ENCODE measurements at places on chromosomes 4 and X.

DNA sequence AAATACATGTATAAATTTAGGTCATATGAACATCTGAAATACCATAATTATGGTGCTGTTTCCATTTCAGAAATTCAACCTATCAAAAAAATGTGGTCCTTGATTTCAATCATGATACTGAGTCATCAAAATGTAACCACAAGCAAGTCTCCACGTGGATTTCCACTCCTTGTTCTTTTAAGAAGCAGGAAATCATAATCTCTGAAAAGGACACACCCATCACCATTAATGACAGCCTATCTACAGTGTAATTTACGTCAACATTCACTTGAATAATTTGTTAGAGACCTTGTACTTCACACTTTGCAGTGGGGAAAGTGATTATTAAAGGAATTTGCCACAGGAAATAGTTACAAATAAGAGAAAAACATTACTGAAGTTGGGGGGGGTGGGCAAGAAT is 17.7 kb upstream of the SLC7A11 start:
- DNase-seq, result no peak

DNA sequence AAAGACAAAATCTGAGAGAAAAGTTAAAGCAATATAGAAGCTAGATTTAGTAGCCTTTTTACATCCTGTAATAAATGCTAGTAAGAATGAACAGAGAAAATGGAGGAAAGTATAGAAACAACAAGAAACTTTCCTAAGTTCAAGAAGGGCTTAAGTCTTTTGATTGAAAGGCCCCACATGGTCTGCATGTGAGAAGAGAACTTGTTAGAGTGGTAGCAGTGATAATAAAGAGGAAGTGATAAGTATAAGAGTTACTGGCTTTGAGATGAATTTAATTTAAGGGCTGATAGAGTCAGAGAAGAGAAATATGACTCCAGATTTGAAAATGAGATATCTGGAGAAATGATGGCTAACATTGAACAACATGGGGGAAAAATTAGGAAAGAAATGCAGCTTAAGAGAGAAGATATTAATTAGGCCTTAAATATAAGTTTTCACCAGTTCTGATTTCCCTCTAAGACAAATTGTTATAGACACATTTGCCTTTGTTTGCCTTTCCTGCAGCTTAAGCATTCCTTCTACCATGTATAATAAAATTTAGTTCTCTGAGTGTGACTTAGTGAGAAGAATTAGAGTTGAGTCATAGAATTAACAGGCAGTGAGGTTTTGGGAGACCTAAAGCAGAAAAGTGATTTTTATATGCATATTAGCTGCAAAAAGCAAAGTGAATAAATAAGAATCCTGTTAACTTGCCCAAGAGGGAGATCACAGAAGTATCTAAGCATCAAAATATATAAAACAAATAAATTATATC is 18.4 kb downstream of the ZFX start:
- DNase-seq, result no peak

DNA sequence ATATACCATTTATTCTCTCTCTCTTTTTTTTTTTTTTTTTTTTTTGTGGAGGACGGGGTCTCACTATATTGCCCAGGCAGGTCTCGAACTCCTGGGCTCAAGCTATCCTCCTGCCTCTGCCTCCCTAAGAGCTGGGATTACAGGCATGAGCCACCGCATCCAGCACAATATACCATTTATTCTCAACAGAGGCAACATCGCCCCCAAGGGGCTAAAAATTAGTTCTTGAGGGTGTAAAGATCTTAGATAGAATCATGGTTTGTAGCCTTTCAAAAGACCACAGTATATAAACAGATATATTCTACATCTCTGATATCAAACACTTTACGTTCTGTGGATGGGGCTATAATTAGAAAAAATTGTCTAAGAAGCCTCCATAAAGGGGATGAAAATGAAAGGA is 39.8 kb upstream of the TCEAL2 start:
- no peak for DNase-seq

GRCh38 chr4:32472918-32473317 is 1752.7 kb downstream of the PCDH7 start:
- DNase-seq, result no peak

GRCh38 chr4:82776925-82777542 is 21.6 kb downstream of the SCD5 start:
- no peak for DNase-seq

GRCh38 chrX:12947545-12948235 is 27.2 kb upstream of the TMSB4X start:
- DNase-seq, result no peak

DNA sequence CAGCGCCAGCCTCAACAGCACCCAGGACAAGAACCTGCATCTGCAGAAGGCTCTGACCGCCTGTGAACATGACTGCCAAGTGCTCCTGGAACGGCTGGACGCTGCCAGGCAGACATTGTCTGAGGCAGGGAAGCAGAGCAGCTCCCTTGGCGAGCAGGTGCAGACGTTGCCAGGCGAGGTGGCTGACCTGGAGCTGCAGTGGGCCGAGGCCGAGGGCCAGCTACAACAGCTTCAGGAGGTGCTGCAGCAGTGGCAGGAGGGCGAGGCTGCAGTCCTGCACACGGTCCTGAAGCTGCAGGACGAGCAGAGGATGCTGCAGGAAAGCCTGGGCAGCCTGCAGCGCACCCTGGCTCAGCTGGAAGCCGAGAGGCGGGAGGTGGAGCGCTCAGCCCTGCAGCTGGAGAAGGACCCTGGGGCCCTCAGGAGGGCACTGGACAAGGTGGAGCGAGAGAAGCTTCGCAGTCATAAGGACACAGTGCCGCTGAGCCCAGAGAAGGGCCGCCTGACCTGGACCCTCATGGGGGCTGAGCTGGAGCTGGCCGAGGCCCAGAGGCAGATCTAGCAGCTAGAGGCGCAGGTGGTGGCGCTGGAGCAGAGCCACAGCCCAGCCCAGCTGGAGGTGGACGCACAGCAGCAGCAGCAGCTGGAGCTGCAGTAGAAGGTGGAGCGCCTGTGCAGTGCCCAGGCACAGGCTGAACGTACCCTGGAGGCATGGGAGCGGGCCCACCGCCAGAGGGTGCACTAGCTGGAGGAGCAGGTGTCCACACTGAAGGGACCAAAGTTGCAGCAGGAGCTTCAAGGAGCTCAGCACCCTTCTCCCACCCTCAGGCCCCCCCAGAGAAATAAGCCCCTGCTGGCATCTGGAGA is 16.4 kb downstream of the SMIM10L2A start:
- DNase-seq, result no peak

- no peak for DNase-seq
These were observed 161.1 kb downstream of the FBXW7 start for GRCh38 chr4:152374606-152375285.

DNA sequence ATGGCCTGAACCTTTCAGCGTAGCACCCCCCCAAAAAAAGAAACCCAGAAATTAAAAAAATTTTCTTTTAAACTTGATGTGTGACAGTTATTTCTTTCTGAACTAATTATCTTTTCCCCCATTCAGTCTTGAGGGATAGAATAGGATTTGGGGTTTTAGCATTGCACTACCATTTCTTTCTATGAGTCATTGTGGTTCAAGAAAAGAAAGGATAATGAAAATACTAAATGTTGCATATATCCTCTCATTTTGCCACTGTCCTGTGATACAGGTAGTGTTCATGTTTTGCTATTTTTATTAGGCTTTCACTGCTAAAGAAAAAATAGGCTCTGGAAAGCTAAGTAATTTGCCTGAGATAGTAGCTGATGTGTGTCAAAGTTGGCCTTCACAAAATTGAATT is 39.4 kb upstream of the DCK start:
- no peak for DNase-seq

DNA sequence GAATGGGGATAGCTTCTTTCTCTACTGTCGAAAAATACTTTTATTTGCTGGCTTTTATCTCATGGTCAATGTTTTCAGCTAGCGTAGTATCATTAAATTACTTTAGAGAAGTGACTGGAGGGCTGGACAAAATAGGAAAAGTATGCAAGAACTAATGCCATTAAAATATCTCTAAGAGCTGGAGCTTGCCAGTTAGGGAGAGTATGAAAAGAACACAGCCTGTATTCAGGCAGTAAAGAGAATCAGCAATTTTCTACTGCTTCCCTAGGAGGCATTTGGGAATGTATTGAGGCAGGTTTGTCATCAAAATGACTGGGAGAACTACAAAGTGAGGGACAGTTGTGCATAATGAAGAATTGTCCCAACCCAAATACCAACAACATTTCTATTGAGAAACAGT is 43.0 kb upstream of the FTHL17 start:
- DNase-seq, result no peak

All from NCI-H1105 (cell line).